ENCODE measurements at places on chromosomes 1 and 21.

GRCh38 chr1:119660253-119661083 is 12.4 kb upstream of the ZNF697 start:
- DNase-seq = no peak

GRCh38 chr1:111756124-111756513 is 418 bp downstream of the DDX20 start:
- no peak for DNase-seq

- no peak for DNase-seq
Measured at GRCh38 chr1:51482881-51483280, 36.2 kb downstream of the EPS15 start.

DNA sequence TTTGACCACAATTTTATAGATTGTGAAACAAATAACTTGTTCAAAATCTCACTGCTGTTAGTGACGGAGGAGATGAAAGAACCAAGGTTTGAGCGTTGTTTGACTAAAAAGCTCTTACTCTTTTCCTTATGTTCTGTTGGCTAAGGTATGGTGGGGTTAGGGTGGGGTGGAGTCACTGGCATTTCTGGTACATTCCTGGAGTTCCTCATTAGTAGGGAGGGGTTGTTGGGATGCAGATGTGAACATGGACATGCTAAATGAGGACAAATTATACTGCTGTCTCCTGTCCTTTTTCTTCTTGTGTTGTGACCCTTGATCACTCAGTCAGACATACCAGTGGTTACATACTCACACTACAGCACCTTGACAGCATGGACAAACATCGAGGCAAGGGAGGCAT is 26.2 kb upstream of the CD1D start:
- DNase-seq = no peak

DNA sequence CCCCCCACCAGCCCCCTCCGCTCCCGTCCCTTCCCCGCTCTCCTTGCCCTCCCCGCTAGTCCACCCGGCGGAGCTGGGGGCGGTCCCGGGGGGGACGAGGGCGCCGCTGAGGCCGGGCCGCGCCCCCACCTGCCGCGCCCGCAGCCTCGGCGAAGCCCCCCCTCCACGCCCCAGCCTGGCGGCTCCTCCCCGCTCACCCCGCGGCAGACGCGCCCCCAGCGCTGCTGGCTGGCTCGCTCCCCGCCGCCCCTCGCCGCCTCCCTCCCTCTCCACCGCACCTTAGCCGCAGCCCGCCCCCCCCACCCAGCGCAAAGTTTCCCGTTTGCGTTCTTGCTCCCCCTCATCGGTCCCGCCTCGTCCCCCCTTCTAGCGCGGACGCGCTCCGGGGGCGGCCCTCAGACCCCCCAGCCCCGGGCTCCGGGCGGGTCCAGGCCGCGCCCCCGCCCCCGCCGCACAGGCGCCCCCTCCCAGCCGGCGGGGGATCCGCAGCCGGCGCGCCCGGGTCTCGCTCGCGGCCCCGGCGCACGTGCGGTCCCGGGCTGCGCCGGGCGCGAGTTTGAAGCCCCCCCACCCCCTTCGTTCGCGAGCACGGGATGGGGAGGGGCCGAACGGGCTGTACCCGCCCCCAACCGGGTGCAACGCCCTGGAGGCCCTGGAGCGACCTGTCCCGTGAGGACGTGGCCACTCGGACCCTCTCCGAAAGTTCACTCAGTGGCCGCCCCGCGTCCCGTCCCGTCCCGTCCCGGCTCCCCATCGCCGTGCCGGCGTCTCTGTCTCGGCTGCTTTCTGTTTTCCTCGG is 623 bp downstream of the PTPRF start:
- DNase-seq = peak; percentile 28

GRCh38 chr1:28341591-28341990 is 12.8 kb downstream of the MED18 start:
- DNase-seq = no peak

Data from activated T-cell treated with anti-CD3 and anti-CD28 coated beads, Interleukin-2, amount 50 U/mL, for 72 hours (primary cell).